ENCODE measurements at places on chromosomes 2 and 18.

- peak; percentile 11 for DNase-seq
Observed at GRCh38 chr2:217338306-217338916, 478.5 kb upstream of the TNP1 start.

DNA sequence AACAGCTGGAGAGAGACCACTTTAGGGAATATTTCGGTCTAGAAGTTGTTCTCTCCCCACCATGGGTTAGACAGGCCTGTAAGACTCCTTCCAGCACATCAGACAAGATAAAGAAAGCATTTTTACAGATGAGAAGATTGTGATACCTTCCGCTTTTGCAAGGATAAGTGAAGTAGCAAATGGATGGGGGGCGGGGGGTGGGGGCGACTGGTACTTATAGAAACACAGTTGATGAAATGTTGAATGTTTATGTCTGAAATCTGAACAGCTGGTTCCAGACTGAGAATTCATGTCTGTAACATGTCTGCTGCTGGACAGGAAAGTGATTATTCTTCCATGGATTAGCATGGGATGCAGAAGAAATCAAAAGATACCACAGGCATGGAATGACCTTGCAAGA is 90.5 kb upstream of the FN1 start:
- no peak for DNase-seq

DNA sequence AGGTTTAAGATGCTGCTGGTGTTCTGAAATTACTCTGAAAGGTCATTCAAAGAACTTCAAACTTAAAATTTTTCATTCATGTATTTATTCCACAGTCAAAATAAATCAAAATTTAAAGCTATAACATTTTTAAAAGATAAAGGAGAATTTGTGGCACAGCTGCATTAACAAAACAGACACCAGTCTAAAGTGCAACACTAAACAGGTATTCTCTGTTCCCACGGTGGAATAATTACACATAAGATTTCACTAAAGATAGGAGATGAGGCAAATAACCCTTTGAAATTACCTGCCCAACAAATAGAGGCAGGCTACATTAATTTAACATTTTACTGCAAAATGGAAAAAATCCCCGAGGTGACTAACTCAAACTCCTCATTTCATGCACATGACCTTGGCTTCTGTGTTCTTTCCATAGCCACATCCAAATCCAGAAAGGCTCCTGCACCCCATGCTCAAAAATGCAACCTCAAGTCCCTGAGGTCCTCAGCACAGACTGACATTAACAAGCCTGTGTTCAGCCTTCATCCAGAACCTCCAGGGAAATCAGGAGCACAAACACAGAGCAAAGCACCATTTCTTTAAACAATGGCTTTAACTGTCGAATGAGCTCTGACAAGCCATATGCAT is 10.5 kb downstream of the COX7A2L start:
- no peak for DNase-seq

GRCh38 chr2:74066491-74067203 is 81.1 kb downstream of the BOLA3 start:
- DNase-seq: no peak

- no peak for DNase-seq
Observed at GRCh38 chr2:168434146-168434545, 21.9 kb upstream of the CERS6 start.

GRCh38 chr2:31192851-31193392 is 24.4 kb downstream of the CAPN14 start:
- peak; percentile 70 for DNase-seq

- DNase-seq: peak; percentile 79
Observed at GRCh38 chr2:50196775-50197480, 835.0 kb downstream of the NRXN1 start.

DNA sequence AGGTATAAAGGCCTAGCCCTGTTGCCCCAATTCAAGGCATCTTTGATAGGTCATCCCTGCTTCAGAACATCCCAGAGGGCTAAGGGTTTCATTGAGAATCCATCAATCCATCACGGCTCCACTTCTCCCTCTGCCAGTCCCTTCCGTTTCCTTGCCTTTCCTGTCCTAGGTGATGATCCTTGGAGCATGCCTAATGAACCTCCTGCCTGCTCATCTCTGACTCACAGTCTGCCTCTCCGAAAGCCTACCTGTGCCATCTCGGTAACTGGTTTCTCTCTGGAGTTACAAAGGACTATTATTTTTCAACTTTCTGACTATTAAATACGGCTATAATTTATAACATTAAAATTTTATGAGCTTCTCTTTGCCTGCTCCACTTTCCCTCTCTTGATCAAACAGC is 36.7 kb upstream of the OSBPL6 start:
- DNase-seq: no peak

DNA sequence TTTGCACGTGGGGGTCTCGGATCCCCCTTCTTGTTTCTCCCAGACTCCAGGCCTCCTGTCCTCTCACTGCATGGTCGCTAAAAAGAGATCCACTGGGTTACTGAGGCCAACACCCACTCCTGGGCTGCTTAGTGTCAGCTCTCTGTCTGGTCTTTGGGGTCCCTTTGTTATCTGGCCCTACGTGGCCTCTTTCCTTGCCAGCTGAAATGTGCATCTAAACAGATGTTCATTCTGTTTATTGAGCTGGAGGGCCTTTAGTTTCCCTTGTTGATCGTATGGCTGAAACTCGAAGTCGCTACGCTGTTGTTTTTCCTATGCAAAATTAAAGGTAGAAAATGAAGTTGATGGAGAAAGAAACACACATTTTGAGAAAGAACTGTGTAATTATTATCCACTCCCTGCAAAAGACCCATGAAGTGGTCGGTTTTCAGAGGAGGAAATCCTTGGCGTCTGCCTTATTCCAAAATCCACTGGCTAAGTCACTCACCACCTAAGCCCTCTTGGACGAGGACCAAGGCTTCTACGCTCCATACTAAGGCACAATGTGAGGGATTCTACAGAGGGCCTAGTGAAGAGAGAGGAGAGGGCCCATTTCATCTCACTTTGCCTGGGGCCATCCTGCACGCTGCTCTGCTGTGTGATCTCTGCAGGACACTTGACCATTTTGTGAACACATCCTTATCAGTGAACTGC is 105.3 kb downstream of the GLI2 start:
- DNase-seq: no peak

- DNase-seq: no peak
Observed at GRCh38 chr2:45964223-45964841, 312.9 kb downstream of the PRKCE start.

DNA sequence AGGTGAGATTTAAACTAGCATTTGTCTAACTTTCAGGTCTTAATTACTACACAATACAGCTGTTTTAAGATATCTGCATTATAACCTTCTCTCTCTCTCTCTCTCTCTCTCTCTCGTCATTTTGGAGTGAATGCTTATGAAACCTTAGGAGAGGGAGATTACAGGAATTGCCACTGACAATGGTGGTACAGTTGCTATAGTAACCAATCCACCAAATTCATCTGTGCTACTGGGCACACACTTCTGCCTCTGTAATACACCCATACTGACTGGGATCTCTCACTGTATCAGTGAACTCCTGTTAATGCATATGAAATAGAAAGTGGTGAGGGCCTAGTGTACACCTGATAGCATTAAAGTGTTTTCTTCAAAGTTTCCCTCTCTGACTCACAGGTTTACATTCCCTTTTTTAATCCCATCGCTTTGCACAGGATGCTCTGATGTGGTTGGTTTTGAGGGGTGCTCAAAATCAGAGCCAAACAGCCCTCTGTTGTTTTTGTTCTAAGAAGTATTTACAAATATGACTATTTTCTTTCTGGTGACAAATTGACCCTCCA is 13.1 kb downstream of the KLHL14 start:
- DNase-seq: no peak

DNA sequence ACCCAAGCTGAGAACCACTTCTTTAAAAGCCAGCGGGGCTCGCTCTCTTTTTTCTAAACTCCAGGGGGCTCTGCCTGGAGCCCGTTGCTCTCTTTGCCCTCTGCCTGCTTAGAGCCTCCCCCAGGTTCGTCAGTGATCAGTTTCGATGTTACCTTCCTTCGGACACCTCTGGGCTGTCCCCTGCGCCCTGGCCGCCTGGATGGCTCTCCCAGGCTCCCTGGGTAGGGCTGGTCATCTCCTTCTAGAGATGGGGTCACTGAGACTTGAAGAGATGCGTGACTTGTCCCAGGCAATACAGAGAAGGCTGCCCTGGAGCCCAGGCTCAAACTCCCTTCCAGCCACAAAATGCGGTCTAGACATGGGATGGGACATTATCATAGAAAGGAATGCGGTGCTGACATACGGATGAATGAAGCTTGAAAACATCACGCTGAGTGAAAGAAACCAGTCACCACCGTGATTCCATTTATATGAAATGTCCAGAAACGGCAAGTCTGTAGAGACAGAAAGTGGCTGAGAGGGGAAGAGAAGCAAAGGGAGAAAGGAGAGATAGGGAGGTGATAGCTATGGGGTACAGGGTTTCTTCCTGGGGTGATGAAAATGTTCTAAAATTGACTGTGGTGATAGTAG is 14.6 kb downstream of the KCNF1 start:
- DNase-seq: no peak

All from GM23338 (cell line).